ENCODE measurements at places on chromosomes 1 and 21.

DNA sequence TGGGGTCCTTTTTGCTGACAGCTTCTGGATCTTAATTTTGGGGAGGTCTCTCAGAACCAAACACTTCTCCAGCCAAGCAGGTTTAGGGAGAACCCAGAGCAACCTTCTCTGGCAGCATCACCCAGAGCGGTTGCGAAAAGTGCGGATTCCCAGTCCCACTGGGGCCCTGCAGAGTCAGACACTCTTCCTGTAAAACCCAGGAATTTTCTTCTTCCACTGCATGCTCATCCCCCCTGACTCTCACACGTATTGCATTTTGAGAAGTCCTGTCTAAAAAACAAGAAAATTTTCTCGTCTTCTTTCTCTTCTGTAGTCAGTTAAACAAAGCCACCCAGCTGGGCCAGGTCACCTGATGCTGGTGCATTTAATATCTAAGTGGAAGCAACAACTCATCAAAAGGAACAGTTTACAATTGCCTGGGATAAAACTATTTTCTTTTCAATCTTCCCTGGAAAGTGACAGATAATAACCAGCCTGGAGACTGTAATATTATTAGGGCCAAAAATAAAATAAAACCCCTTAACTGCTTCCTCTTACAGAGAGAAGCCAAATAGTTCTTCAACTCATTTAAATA, 156.0 kb downstream of the IGSF21 start:
- no peak for DNase-seq

DNA sequence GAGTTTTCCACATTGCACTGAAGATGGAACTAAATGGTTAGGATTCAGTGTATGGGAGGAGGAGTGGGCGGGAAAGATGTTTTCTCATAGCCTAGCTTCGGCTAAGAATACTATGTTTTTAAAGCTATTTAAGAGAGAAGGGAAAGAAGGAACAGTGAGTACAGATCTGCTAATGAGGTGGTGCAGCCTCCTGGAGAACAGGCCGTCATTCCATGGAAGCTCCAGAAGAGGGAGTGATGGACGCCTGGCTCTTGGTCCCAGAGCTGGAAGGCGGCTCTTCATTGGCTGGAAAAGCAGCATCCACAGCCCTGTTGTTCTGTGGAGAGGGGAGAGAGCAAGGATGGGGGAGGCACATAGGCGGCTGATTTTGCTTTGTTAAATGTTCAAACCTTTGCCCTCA, 6.9 kb downstream of the CAMK1G start:
- DNase-seq, result no peak

DNA sequence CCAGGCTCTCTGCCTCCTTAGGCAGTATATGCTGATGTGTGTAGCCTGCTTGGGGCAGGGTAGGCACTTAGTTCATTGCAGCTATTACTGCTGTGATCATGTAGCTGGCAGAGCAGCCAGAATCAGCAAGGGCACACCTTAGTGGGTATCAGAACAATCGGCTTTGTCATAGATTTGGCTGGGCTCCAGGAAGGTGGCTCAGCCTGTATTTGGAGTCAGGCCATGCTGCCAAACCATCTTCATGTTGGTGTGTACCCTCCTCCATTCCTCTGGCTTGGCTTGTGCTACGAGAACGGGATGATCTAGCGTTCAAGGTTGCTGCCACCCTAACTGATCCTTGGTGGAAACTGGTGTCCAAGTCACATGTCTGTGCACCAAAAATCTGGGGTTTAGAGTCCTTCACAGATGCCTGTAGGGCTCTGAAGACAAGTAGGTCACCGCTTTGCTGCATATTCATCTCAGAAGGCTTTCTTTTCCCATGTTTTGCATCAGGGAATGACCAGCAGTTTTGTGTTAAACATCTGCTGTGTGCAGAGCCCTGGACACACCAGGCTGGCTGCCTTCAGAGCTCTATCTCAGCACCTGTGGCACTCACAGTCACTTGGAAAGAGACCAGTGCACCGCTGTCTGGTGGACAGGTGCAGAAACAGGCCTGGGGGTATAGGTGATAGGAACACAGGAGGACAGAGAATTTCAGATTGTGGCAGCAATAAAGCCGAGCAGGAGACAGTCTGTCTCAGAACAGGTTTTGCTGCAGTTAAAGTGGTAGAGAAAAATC, 23.7 kb downstream of the VANGL1 start:
- DNase-seq, result no peak

GRCh38 chr1:101101360-101101759, 75.8 kb upstream of the DPH5 start:
- DNase-seq, result no peak

- DNase-seq, result no peak
These were observed 225.8 kb downstream of the NEGR1 start for GRCh38 chr1:72056516-72056915.

DNA sequence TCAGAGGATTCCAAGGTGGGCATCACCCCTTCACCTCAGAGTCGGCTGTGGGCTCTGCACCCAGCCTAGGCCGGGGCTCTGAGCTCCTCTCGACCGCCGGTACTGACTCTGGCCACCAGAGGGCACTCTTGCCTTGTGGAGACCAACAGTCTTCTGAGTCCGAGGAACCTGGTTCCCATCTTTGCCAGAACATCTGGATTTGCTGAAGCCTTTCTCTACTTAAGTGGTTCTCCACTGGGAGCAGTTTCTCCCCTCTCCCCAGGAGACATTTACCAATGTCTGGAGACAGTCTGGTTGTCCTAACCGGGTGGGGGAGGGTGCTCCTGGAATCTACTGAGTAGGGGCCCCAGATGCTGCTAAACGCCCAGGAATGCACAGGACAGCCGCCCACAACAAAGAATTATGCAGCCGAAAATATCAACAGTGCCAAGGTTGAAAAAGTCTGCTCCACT, 9.4 kb downstream of the ETV3L start:
- peak; percentile 51 for DNase-seq

DNA sequence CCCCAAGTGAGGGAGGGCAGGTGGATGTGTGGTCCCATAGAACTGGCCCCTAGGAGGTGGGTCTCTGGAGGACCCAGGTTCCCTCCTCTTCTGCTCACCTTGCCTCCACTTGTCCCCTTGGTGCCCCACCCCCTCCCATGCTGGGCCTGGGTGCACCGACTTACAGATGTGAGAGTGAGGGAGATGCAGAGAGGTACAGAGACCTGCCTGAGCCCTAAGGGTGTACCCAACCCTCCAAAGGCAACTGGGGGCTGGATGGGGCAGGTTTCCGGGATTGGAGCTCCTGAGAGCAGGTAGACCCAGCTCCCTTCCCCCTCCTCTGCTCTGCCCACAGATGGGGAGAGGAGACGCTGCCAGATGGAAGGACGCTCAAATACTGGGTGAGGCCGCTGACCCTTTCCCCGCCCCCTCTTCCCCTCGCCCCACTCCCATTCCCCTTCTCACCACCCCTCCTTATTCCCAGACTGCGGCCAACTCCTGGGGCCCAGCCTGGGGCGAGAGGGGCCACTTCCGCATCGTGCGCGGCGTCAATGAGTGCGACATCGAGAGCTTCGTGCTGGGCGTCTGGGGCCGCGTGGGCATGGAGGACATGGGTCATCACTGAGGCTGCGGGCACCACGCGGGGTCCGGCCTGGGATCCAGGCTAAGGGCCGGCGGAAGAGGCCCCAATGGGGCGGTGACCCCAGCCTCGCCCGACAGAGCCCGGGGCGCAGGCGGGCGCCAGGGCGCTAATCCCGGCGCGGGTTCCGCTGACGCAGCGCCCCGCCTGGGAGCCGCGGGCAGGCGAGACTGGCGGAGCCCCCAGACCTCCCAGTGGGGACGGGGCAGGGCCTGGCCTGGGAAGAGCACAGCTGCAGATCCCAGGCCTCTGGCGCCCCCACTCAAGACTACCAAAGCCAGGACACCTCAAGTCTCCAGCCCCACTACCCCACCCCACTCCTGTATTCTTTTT, 10.3 kb downstream of the TINAGL1 start:
- no peak for DNase-seq

- DNase-seq, result no peak
These were observed 9.6 kb downstream of the SMAP2 start for GRCh38 chr1:40383095-40383487.

DNA sequence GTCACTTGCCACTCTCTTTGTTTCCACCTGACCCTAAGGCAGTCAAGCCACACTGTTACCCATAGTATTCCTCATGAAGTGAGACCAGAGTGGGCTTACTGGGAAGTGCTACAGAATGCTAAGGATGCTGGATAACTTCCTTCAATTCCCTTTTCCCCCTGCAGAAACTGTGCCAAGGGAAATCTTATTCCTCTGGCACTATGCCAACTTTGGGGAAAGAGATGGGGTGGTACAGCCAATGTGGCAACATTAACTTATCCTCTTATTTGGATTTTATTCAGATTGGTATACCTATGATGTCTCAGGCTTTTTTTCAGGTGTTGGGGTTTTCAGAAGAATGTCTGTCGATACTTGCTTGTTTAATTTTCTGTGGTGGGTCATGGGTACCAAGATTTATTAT, 599.4 kb upstream of the PBX1 start:
- DNase-seq, result no peak

- no peak for DNase-seq
These were observed 34.2 kb downstream of the GJA5 start for GRCh38 chr1:147726168-147726567.

- DNase-seq, result no peak
These were observed 104.6 kb upstream of the TTC34 start for GRCh38 chr1:2906085-2906484.

- no peak for DNase-seq
These were observed 232.5 kb downstream of the NCAM2 start for GRCh38 chr21:21230672-21231071.

DNA sequence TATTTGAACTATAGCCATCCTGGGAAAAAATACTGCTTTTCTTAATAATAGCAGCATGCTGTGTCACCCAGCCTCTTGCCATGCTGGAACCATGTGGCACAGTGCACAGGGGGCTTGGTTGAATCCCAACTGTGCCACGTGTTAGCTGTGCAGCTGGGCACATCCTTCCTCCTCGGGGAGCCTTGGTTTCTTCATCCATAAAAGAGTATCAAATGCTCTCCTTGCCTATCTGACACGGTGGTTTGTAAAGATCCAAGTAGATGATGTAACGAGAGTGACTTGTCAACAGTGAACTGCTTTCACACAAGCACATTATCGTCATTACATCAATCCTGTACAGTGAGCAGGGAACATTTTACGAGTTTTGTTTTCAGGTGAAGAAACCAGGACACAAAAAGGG, 24.4 kb downstream of the VASH2 start:
- DNase-seq, result no peak

GRCh38 chr1:32116531-32116930, 8.7 kb downstream of the KPNA6 start:
- no peak for DNase-seq

DNA sequence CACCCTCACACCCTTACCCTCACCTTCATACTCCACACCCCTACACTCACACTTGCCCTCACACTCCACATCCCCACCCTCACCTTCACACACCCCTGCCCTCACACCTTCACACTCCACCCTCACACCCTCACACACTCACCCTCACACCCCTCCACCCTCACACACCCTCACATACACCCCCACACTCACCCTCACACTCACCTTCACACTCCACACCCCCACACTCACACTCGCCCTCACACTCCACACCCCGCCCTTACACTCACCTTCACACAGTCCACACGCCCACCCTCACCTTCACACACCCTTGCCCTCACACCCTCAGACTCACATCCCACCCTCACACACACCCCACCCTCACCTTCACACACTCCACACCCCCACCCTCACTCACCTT, 43.6 kb upstream of the EDN2 start:
- no peak for DNase-seq

All from activated CD8-positive, alpha-beta memory T cell treated with anti-CD3 and anti-CD28 coated beads for 48 hours (primary cell).